ENCODE measurements at places on chromosomes 1 and 21.

DNA sequence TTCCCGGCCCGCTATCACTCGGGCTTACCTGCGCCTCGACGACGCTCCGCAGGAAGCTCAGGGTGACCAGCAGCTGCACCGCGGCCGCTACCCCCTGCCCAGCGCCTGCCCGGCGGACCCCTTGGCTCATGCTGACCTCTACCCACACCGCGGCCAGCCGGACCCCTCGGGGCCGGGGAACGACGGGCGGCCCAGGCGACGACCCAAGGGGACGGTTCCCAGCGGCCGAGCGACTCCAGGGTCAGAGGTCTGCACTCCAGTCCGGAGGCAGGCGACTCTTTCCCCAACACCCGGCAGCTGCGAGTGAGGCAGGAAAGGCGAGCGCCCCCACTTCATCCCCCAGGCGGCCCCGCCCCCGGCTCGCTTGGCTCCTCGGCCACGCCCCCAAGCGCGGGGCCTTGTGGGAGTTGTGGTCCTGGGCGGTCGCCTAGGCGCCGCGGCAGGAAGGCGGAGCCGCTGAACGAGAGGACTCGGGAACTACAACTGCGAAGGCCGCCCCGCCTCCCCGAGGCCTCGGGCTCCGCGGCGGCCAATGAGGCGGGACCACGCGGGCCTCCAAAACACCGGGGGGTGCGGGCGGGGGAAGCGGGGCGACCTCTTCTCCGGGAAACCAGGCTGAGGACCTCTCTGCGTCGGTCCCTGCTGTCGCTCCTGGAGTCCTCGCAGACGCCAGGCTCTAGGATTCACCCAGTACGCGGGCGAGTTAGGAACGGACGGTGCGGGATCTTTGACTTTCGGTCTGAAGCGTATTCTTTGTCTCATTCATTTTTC is at the start of gene ERO1B:
Gene ERO1B (minus strand): TSS at position 305 of the 771 bp plus-strand sequence. CDS start 175 bp downstream, at position 130.
- peak; percentile 93 for DNase-seq

- DNase-seq: no peak
Measured at GRCh38 chr1:215569986-215570824, 3.1 kb downstream of the KCTD3 start.

- DNase-seq: no peak
Measured at GRCh38 chr1:155850345-155850744, 6.7 kb downstream of the GON4L start.

- no peak for DNase-seq
Measured at GRCh38 chr1:99680270-99680669, 34.4 kb downstream of the PALMD start.

GRCh38 chr1:87436534-87436933 is 107.9 kb downstream of the LMO4 start:
- no peak for DNase-seq

DNA sequence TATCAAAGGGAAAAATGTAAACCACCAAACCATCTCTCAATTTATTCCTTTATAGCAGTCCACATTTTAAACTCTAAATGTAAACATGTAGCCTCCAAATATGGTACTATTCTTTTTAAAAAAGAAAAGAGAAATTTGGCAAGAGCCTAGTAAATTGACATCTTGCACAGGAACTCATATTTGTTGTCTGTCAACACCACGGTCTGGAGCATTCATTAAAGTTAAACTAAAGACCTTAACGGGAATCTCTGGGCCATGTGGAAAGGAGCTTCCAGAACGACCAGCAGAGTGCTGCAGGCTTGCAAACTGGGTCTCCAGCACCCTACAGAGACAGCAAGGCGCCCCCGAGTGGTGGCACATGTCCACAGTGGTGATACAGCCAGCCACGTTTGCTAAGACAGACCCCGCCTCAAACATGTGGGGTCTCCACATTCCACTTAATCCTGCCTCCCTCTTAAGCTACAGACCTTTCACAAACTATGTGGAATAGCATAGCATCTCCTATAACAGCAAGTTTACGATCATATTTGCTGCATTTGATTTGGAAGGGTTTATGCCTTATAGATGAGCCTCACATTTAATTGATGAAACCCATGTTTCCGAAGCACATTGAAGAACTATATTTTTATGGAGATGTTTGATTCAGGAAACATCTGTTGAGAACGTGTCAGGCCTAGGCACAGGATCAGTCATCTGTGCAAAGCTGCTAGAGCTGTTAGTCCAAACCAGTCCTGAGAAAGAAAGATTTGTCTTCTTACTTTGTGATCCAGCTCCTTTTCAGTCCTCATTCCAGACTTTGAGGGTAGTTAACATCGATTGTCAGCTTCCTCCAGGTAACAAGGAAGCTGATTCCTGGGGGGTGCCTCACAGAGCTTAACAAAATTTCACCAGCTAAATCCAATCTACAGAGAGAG is 96.4 kb upstream of the BACE2 start:
- DNase-seq: no peak

GRCh38 chr1:25744140-25744581 is 55.8 kb upstream of the SELENON start:
- DNase-seq: no peak

DNA sequence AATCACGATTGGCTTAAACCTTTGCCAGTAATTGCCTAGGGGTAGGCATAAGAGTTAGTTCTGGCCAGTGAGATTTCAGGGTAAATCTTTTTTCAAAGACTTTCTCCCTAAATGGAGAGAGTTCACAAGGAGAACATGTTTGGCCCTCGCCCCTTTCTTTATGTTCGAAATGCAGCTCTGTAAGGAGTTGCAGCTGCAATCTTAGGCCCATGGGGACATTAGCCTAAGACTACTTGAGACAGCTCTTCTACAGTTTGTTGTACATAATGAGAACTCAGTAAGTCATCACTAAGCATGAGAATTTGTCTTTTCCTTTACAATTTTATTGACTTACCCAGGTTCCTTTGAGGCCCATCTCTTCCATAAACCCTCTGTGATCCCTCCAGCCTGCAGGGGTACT is 40.4 kb upstream of the GADD45A start:
- no peak for DNase-seq

DNA sequence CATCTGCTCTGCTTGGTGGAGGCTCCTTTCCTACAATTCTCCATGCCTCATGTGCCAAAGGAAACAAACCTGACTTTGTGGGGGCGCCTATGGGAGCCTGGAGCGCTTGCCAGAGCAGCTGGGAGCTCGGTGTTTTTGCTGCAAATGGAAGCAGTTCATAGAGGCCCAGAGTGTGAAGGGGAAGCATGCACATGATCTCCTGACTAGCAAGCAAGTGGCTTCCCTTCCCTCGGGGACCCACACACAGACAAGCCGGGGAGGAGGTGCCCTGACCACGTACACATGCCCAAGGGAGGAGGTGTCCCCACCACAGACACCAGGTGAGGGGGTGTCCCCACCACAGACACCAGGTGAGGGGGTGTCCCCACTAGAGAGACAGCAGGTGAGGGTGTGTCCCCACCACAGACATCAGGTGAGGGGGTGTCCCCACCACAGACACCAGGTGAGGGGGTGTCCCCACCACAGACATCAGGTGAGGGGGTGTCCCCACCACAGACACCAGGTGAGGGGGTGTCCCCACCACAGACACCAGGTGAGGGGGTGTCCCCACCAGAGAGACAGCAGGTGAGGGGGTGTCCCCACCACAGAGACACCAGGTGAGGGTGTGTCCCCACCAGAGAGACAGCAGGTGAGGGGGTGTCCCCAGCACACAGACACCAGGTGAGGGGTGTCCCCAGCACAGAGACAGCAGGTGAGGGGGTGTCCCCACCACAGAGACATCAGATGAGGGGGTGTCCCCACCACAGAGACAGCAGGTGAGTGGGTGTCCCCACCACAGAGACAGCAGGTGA is 106.8 kb downstream of the CRYAA start:
- DNase-seq: no peak

- DNase-seq: no peak
Measured at GRCh38 chr1:201268604-201269151, 14.6 kb upstream of the PKP1 start.

- DNase-seq: no peak
Measured at GRCh38 chr1:53130598-53130877, 11.9 kb downstream of the SLC1A7 start.

DNA sequence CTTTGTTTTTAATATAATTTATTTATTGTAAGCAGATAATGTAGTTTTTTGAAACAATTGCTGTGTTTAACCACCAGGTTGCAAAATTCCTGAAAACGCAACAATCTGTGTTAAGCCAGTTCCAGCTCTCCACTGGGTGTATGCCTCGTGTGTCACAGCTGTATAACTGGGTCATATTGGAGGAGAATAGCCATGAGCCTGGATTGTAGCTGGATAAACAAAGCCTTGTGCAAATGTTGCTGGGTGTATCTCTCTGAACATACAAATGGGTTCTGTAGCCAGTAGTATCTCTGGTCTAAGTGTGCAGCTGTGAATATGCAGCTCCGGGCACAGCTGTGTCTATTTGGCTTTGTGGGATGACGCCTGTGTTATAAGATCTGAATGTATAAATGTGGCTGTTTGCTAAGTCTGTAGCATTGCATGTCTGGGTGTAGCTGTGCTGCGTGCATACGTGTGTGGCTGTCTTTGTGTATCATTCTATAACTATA is 2.8 kb downstream of the TCEA3 start:
- no peak for DNase-seq

- no peak for DNase-seq
Measured at GRCh38 chr21:45969921-45970673, 11.5 kb upstream of the COL6A1 start.

DNA sequence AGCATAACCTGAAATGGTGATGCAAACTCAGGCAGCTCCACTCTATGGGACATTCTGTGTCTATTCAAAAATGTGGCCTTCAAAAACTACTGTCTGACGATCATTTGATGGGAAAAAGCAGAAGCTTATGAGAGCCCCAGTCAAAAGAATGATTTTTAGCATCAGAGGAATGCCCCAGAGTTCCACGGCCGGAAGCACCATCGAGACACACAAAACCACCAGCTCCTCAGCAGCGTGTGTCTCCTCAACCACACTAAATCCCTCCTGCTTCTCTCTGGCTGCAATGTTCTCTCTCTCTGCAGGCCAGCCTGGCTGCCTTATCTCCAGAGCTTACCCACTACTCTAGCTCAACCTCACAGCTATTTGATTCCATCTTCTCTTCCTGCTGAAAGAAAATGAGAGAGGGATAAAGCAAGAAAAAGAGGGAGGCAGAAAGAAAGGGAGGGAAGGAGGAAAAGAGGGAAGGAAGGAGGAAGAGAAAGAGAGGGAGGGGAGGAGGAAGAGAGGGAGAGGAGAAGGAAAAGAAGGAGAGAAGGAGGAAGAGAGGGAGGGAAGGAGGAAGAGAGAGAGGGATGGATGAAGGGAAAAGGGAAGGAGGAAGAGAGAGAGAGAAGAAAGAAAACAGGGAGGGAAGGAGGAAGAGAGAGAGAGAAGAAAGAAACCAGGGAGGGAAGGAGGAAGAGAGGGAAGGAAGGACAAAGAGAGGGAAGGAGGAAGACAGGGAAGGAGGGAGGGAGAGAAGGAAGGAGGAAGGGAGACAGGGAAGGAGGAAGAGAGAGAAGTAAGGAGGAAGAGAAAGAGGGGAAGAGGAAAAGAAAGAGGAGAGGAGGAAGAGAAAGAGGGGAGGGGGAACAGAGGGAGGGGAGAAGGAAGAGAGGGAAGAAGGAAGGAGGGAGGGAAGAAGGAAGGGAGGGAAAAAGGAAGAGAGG is 33.5 kb upstream of the LAPTM5 start:
- DNase-seq: peak; percentile 92

DNA sequence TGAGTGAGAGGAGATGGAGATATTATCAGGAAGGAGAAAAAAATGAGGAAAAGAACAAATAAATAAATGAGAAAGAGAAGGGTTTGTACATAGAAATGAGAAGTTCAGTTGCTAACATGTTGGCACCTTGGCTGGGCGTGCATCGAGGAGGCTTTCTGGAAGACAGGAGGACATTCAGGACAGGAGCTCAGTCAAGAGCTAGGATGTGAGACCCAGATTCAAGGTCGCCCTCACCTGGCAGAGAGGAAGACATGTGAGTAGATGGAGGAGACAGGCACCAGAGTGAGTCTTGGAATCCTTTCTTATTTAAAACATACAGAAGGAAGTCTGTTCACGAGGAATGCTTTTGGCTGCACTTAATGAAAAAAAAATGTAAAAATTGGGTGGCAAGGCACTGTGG is 640.9 kb downstream of the NPHP4 start:
- no peak for DNase-seq

- DNase-seq: no peak
Measured at GRCh38 chr1:245604979-245605378, 450.2 kb downstream of the KIF26B start.

DNA sequence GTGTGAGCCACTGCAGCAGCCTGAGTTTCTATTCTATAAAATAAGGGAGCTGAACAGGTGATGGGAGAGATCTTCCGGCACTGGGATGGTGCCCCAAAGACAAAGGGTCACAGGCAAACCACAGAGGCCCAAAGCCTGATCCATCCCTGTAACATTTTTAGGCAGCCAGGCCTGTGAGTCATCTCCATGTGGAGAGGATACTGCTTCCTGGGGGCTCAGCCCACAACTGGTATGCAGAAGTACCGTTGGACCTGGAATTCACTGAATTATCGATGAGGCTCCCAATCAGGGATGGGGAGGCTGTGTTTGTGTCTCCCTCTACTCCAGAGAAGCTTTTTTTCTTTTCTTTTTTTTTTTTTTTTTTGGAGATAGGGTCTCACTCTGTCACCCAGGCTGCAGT is 48.8 kb upstream of the WASF2 start:
- DNase-seq: peak; percentile 68

DNA sequence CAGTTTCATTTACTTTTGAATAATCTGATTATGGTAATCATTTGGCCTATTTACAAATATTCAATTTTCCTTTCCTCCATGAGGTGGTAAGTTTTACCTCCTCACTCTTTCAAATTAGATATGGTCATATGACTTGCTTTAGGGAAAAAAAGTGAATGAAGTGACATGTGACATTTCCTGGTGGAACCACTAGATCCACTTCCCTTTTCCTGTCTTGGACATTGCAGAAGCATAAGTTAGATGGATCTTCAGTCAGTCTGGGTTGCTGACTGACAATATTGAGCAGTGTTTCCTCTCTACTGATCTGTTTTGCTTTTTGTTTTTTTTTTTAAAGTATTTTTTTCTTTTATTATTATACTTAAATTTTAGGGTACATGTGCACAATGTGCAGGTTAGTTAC is 481.1 kb upstream of the PTBP2 start:
- peak; percentile 77 for DNase-seq

DNA sequence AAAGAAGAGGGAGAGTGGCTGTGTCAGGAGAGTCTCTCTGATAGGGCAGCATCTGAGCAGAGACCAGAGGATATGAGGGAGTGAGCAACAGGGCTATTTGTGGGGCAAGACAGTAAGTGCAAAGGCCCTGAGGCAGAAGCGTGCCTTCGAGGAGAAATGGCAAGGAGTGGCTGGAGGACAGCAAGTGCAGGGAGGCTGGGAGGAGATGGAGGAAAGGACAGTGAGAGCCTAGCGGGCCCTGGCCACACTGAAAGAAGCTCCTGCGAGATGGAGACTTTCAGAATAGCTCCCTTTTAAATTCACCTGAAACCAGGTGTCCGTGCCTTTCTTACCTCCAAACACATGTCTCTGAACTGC is 25.2 kb downstream of the EXOC8 start:
- DNase-seq: no peak

All from MV-4-11 (cell line).